ENCODE measurements at places on chromosomes 5 and 9.

GRCh38 chr5:56346741-56347535 lies 113.8 kb upstream of the ANKRD55 start:
- DNase-seq, result peak; percentile 27

DNA sequence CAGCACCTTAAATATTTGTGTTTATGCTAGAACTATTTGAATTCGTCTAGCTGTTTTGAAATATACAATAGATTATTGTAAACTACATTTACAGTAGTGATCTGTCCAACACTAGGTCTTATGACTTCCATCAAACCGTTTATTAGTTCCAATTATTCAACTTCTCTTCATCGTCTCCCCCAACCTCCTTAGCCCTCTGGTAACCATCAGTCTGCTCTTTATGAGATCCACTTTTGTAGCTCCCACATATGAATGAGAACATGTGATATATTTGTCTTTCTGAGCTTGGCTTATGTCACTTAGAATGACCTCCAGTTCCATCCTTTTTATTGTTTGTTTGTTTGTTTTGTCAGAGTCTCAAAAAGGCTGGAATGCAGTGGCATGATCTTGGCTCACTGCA lies 11.8 kb downstream of the DMXL1 start:
- no peak for DNase-seq

- no peak for DNase-seq
Measured at GRCh38 chr5:98804066-98804465, 30.6 kb downstream of the RGMB start.

DNA sequence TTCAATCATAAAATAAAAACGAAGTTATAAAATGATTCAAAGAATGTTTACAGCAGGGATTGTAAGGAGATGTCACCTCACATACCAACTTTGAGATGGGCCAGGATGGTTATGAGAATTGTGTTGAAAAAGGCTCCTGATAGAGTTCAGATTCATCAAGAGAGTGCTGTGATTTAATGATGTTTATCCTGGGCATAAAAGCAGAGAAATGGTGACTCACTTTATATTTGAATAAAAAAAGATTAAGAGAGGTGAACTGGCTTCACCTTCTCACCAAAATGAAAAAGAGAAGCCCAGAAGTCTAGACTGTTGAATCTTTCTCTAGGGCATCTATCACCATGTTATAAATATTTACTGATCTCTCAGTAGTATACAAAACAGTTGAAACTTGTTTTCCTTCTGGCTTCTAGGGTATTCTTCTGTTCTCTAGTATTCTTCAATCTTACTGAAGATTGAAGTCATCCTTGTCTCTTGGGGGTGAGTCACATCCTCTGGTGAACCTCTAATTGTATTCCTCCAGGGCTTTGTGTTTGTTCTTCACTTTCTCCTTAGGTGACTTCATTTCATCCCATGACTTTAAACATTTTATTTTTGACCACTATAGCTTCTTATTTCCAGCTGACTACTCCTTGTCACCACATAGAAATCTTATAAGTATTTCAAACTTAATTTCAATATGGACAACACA lies 1237.3 kb upstream of the C9orf72 start:
- DNase-seq, result no peak

DNA sequence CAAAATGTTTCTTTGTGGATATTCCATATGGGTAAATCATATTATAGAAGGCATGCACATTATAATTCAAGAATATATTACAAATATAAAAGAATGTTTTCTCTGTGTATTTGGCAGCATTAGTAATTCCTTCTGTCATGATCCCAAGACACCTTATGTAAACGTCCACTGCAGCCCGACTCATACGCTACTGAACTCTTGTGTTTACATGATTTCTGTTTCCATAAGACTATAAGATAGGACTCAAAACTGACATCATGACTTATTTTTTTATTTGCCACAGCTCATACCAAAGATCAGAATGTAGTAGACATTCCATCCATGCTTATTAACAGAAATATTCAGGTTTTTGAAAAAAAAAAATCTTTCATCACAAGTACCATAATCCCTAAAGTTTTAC lies 234.1 kb downstream of the AP3B1 start:
- DNase-seq, result peak; percentile 4

- peak; percentile 87 for DNase-seq
Measured at GRCh38 chr9:89639367-89639795, 34.6 kb downstream of the GADD45G start.

DNA sequence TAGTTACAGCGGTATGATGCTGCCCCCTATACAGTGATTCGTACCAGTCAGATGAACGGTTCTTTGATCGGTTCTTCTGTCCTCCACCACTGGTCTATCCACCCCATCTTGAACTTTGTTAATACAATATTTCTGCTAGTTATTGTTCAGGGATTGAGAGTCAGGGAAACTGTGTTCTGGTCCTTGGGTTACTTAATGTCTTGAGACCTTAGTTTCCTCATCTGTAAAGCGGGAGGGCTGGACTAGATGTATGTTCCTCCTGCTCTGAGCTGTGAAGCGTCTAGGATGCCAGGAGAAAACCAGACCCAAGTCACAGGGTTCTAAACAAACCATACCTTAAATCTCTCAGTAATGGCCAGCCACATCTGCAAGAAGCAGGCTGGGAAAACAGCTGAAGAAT lies 1.4 kb upstream of the PIP5K1B start:
- no peak for DNase-seq

DNA sequence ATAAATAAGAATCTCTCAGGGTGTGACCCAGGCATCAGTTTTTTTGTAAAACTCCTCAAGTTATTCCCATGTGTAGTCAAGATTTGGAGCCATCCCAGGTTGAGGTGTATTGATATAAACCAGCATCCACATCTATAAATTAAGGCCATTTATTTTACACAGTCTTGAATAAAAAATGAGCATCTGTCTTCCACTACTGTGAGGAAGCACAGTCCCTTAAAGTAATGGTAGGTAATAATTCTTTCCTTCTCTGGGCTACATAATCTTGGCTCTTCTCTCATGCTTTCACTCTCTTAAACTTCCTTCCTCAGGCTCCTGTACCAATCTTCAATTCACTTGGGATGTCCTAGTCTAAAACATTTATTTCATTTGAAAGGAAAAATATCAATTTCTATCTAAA lies 110.3 kb downstream of the PDE4D start:
- no peak for DNase-seq

- DNase-seq, result no peak
Measured at GRCh38 chr9:259405-260404, 45.0 kb downstream of the DOCK8 start.

- no peak for DNase-seq
Measured at GRCh38 chr5:95029569-95030366, 255.1 kb downstream of the MCTP1 start.

GRCh38 chr5:107502676-107503060 lies 168.1 kb downstream of the EFNA5 start:
- DNase-seq, result no peak

DNA sequence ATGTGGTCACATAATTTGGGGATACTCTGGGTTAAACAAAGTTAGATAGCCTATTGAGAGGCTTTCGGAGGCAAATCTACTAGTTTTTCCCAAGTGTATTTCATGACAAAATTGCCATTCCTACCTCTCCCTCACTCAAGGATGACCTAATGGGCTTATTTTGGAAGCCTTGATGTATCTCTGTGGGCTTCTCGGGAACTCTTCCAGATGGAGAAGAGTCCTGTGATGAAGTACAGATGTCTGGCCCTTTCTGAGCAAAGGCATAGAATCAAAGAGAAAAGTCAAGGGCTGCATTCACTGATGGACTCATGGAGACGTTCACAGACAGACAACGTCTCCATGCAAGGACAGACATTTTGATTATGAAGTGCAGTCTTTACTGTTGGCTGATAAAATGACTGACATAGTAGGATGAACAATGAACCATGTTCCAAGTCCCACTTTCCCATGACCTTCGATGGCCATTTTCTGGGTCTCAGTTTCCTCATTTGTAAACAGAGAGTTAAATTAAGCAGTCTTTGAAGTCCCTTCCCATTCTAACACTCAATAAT lies 347.2 kb upstream of the CD180 start:
- DNase-seq, result peak; percentile 92

DNA sequence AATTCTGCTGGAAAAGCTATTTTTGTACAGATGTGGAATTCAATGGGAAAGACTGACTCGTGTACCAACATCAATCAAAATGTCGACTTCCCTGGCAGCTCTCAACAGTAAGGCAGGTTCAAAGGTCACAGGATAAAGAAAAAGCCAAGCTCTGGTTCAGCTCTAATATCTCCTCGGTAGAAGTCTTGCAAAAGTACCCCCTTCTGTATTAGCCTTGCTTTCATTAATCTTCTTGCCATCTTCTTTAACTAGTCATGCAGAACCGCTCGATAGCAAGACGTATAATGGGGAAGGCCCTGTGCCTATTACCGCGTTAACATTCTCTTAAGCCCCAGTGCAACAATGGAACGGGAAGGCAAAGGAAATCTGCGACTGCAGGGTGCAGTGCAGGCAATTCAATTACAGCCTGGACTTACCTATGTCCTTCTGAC lies 201.2 kb downstream of the GAPVD1 start:
- DNase-seq, result peak; percentile 41
